NCI-H226 (cell line): ENCODE measurements at places on chromosomes 7 and 10.

DNA sequence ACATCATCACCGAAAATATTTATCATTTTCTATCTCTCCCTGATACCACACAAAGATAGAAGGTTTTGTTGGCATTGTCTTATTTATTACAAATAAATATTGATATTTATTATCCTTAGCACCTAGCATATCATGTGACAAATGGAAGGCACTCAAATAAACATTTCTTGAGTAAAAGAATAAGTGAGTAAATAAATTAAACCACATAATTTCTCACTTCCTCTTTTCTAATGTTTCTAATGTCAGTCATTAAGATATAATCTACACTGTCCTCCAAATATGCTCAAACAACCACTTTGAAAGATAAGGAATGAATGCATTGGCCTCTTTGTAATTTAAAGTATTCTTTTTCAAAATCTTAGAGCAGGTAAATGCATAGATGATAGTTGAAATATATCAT lies 1027.8 kb upstream of the LRRTM3 start:
- DNase-seq = no peak

- no peak for DNase-seq
These were observed 18.8 kb upstream of the AOAH start for GRCh38 chr7:36742911-36743775.

DNA sequence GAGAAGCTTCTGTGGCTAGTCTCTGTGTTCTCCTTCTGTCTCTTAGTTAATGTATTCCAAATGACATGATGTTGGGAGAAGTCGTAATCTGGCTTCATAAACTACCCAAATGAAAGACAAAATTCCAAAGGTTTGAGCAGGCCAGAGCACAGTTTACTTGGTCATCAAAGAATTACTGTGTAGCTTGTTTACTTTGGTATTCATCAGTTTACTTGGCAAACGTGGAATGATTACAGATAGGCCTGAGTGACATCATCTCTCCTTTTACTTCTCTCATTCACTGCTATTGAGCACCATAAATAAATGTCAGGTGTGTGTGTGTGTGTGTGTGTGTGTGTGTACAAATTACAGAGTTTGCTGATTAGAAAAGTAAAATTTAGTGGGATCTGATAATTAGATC lies 327.3 kb downstream of the PHTF2 start:
- DNase-seq = no peak

DNA sequence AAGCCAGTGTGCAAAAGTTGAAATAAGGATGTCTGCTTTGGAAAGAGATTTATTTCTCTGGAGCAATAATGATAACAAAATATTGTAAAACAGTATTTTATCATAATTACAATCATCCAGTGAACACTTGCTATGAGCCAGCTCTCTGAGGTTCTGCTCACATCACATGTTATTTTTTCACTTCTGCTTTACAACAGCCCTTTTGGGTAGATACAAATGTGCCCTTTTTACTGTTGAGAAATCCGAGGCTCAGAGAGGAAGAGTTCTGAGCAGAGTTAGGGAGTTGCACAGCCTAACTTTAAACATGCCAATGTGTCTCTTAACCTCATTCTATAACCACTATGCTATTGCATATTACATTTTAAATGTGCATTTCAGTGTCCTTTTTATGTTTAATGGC lies 232.6 kb upstream of the CDC14C start:
- no peak for DNase-seq

DNA sequence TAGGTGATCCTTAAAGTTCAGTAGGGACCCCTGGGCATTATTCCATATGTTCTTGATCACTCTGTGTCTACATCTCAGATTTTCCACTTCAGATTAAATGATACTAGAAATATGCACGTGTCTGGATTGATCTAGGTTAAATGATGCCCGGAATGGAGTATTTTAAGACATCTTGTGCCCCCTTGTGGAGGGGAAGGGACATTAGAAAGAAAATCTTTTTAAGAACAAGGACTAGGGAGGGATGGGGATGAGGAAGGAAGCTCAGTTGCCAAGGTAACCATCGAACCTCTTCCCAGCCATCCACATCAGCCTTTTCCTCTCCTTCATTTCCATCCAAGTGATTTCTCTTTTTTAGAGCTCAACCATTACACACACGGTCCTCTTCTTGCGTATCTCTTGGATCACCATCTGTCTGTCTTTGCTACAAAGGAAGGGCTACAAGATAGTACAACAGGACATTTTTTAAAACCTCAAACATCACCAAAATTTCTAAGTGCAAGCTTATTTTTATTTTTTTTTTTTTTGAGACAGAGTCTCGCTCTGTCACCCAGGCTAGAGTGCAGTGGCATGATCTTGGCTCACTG lies 40.5 kb downstream of the PRSS2 start:
- DNase-seq = peak; percentile 29

- no peak for DNase-seq
These were observed 6.5 kb downstream of the HIPK2 start for GRCh38 chr7:139771001-139771956.

- DNase-seq = no peak
These were observed 221.4 kb upstream of the SH2B2 start for GRCh38 chr7:102065226-102065625.

DNA sequence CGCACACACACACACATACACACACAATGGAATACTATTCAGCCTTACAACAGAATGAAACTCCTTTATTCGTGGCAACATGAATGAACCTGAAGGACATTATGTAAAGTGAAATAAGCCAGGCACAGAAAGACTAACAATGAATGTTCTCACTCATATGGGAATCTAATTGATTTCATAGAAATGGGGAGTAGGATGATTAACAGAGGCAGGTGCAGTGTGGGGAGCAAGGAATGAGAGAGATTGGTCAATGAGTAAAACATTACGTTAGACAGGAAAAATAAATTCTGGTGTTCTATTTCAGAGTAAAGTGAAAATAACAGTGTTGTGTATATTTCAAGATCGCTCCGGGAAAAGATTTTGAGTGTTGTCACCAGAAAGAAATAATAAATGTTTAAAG lies 694.5 kb downstream of the NXPH1 start:
- DNase-seq = no peak

DNA sequence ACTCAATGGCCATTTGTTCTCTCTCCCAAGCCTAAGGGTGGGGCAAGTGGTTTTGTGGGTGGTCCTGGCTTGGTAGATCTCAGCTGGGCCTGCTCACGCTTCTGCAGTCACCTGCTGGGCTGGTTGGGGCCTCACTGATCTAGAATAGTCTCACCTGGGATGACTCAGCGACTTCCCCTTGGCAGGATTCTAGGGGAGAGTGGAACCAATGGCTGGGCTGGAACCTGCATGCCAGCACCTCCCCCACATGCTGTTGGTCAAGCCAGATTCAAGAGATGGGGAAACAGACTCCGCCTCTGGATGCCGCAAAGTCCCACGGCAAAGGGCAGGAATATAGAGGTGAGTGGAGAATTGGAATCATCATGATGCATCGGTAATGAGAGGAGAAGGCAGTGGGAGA lies 292.9 kb upstream of the NPVF start:
- DNase-seq = no peak

GRCh38 chr7:91248996-91249395 lies 15.2 kb upstream of the FZD1 start:
- DNase-seq = no peak

- DNase-seq = no peak
These were observed 27.1 kb upstream of the TTYH3 start for GRCh38 chr7:2604608-2605174.

DNA sequence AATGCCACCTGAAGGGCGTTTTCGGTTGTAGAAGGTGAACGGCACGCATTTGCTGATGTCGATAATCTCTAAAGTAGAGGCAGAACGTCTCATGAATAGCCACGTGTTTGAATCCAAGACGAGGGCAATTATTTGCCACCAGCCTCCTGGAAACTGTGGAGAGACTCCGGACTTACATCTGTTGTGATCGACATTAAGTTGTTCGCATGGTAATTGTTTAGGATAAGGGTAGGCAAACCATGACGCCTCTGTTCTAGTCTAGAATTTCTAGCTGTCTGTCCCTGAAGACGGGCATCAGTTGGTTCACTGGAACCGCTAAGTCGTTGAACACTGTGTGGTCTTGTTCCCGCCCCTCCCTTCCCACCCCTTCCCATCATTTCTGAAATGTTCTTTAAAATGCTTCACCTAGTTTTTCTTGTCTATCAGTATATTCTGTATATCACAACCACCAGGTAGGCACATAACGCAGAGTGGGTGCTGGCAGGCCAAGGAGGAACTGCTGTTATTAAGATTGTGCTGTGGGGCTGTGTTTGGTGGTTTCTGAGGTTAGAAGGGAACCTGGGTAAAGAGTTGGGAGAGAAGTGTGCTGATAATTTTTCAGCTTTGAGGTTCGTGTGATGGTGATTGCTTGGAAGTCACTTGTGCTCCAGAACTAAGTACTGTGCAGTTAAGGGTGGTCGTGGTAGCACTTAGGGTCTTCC lies 1.2 kb downstream of the UBE3C start:
- no peak for DNase-seq

- no peak for DNase-seq
These were observed 733.1 kb upstream of the C7orf33 start for GRCh38 chr7:147857152-147858140.

- DNase-seq = no peak
These were observed 145.8 kb downstream of the NSUN6 start for GRCh38 chr10:18505456-18506118.

DNA sequence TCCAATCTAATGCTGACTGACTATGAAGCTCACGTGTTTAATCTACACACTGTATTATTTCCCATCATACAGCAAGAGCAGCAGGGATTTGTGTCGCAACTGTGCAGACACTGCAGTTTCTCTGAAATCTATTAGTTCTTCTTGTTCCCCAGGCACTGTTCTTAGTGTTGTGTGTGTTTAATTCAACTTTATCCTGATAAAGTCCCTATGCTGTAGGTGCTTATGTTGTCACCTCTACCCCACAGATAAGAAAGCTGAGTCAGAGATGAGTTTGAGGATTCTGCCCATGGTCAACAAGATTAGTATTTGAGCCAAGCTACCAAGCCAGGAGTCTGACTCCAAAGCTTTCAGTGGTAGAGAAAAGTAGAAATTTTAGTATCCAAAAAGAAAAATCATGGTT lies 22.5 kb upstream of the EPHB6 start:
- peak; percentile 3 for DNase-seq

- DNase-seq = peak; percentile 27
These were observed 26.0 kb downstream of the ASB4 start for GRCh38 chr7:95511716-95512260.

GRCh38 chr10:79378383-79378646 lies 31.0 kb downstream of the PPIF start:
- DNase-seq = no peak

GRCh38 chr7:44244282-44244681 lies 43.5 kb downstream of the YKT6 start:
- DNase-seq = no peak
